T-helper 22 cell (primary cell): ENCODE measurements at places on chromosomes 2 and 18.

DNA sequence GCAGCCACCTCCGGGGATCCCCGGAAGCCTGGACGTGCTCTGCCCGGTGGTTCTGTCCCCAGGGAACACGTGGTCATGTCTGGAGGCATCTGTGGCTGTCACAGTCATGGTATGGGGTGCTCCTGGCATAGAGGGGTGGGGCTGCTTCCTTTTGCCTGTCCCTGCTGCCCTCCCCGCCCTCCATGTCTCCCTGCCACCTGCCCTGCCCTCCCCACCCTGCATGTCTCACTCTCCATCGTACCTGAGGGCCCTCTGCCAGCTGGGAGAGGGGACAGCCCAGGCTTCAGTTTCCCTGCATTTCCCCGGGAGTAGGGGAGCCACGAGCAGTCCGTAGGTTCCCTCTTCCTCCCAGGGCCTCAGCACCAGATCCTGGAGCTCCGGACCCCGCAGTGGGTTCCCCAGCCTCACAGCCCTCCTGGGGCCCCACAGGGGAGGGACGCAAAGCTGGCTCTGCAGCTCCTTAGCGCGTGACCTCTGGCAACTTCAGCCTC lies 90.0 kb upstream of the CTDP1 start:
- DNase-seq, result no peak

GRCh38 chr2:16553226-16553625 lies 112.4 kb downstream of the CYRIA start:
- DNase-seq, result no peak

DNA sequence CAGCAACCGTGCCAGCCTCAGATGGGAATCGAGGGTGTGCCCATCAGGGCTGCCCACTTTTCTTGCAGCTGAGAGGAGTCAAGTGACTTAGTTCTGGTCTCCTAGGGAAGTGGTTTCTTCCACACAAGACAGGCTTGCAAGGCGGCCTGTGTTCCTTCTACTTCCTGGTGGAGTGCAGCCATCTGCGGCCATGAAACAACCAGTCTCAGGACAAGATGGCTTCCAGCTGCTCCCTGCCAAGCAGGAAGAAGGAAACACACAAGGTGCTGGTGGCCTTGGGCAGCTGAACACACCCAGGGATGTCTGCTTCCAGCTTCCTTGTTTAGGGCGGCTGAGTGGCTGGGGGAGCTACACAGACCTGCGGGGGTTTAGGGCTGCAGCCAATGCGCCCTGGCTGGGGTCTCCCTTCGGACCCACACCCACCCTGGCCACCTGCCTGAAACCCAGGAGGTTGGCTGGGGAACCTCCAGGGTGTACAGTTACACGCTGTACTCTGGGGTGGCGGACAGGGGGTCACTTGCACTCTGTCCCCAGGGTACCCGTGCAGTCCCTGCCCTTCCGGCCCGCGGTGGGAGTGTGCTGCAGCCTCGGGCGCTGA lies 34.7 kb downstream of the PTPN18 start:
- no peak for DNase-seq

GRCh38 chr2:195737511-195738325 lies 80.7 kb downstream of the SLC39A10 start:
- DNase-seq, result no peak

DNA sequence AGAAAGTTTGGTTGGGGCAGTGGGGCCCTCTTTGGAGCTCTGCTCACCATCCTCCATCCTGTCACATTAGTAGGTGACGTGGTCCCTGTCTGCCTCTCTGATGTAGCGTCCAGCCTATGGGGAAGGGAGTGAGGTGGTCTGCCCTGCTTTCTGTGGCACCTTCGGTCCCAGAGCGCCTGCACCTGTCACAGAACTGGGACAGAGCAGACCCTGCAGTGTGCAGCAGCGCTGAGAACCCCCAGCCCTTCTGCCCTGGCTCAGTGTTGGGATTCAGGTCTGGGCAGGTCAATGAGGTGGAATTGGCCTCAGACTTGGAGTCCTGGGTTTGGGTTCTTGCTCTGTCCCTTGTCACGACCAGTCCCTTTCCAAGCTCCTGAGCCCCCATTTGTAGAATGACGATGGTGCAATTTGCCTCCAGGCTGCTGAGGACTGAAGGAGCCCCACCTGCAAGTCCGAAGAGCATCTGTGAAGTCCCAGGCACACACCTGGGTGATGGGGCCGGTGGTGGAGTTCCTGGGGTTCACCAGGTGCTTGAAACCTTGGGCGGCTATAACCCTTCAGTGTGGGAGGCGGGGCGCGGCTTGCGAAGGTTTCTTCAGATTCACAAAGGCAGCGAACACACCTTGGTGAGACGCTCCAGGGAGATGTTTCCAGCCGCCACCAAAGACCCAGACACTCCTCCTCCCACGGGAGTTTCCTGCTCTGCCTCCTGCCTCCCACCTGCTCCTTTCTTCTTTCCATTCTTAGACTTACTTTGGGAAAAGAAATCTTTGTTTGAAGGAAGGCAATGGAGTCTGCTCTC lies 265.4 kb upstream of the HDAC4 start:
- no peak for DNase-seq

- DNase-seq, result no peak
These were observed 72.9 kb downstream of the PTRHD1 start for GRCh38 chr2:24720310-24720709.

DNA sequence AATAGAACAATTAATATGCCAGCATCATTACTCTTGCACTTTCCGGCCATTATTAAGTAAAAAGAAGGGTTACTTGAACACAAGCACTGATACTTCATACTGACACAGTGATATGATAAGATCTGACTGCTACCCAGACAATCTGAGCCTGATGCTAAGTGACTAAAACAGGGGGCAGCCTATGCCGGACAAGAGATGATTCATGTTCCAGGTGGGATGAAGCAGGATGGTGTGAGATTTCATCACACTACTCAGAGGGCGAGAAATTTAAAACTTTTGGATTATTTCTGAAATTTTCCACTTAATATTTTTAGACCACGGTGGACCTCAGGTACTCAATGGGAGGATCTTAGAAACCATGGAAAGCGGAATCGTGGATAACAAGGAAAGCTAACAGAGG lies 61.7 kb downstream of the LIPG start:
- no peak for DNase-seq

- DNase-seq, result no peak
These were observed 165.9 kb upstream of the RND3 start for GRCh38 chr2:150653351-150653750.

- DNase-seq, result no peak
These were observed 16.5 kb downstream of the RNF149 start for GRCh38 chr2:101291973-101292372.

DNA sequence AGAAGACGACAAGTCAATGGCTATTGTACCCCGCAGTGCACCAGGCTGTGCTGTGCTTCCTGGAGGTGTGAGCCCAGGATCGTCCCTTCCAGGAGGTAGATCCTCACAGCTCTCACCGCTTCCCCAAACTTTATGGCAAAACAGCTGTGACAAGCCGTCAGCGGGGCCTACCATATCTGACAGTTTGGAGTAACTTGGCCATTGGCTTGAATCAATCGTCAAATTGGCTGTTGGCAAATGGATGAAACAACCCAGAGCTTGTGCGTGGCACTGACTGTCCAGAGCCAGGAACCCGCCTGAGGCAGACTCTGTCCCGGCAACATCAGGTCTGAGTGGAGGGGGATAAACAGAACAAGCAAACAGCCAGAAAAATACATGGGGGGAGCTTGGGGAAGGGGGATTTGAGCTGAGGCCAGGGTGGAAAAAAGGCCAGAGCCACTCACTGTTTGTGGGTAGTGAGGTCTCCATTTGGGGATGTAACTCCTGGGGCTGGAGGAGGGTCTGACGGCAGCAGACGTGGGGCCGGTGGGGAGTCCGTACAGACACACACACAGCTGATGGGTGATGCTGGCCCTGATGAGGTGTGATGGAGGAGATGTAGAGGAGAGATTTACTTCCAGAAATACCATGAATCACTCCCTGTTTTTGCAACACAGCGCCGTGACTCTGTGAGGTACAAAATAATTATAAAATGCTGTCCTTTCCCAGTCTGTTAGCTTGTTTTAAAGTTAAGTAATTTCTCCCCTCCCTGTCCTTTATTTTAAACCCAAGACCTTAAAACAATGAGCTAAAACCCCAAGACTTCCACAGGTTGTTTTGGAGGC lies 174.8 kb downstream of the TWIST2 start:
- no peak for DNase-seq

GRCh38 chr2:5538313-5538712 lies 153.9 kb upstream of the SOX11 start:
- no peak for DNase-seq

- no peak for DNase-seq
These were observed 48.1 kb downstream of the MERTK start for GRCh38 chr2:111946294-111947114.

DNA sequence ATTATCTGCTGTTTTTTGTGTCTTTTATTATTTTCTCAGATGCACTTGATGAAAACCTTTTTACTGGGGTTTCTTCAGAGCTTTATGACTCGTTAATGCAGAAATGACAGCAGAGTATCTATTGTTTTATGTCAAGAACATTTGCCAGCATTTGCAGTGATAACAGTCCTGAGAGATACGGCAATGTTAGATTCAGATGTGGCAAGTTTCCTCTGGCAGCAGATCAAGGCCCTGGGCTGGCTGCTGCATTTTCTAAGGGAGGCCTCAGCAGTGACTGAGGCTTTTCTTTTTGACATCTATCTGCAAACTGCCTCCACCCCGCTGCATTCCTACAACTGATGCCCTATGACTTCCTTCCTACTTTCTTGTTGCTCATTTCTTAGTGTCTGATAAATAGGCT lies 40.2 kb downstream of the EFEMP1 start:
- no peak for DNase-seq

GRCh38 chr18:57898506-57899124 lies 95.5 kb upstream of the ATP8B1 start:
- DNase-seq, result no peak

GRCh38 chr2:54040250-54040649 lies 69.5 kb upstream of the PSME4 start:
- no peak for DNase-seq

DNA sequence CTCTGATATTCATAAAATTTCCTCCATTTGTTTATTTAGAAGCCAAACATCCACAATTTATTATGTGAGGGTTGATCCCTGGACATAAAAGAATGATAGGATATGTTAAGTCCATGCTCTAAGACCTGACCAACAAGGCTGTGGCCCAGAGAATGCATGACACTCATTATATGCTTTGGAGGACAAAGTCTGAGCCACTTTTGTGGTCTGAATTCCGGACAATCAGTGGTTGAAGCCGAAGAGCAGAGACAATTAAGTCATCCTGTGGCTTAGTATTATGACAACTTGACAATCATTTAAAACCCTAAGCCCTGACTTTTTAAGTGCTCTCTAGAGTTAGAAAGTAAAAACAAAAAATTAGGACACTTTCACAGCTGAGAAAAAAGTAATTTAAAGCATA lies 483.3 kb downstream of the PLCL1 start:
- no peak for DNase-seq

DNA sequence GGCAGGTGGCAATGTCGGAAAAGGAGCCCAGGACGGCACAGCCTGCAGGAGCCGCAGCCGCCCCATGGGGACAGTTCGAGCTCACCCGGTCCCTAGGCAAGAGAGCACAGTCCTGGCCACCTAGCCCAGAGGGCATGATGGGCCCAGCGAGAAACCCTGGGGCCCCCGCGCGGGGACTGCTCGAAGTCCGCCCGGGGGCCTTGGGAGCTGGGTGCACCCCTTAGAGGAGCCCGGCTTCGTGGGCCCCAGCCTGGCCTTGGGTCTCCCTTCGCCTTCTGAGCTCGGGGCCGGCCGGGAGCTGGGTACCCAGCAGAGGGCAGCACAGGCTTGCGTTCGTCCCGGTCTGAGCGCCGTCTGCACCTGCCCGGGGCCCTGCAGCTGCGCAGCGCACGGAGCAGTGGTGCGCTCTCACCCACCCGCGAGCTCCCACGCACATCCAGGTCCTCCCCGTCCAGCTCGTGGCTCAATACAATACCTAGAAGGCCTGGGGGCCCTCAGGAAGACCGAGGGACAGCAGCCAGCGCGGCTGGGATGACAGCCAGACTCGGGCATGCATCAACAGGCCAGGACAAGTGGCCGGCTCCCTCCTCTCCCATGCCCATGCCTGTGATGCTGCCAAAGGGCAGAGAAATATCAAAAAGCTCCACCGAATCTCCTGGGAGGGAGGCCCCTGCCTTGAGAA lies 96.2 kb upstream of the ZNF532 start:
- peak; percentile 11 for DNase-seq

GRCh38 chr2:240512666-240513535 lies 44.9 kb downstream of the ANKMY1 start:
- DNase-seq, result no peak

- no peak for DNase-seq
These were observed 471.2 kb upstream of the HS6ST1 start for GRCh38 chr2:128789776-128790455.

- no peak for DNase-seq
These were observed 185.4 kb downstream of the INHBB start for GRCh38 chr2:120531365-120531764.

GRCh38 chr2:76491503-76491902 lies 780.8 kb upstream of the GCFC2 start:
- no peak for DNase-seq

- DNase-seq, result no peak
These were observed 34.0 kb downstream of the BMPR2 start for GRCh38 chr2:202410092-202410491.

DNA sequence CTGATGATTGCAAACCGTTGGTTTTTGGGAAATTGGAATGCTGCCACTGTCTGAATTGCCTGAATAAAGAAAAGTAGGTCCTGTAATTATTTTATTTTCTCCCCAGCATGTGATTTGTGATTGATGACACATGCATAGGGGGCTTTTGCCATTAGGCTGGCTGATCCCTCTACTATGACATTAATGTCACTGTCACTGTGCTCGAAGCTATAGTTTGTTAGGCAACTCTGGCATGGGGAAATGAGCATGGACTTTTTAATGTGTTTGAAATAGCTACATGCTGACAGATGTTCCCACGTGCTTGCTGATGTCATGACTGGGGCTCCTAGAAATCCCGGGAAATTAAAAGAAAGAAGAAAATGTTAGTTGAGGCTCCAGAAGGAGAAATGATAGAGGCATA lies 99.1 kb downstream of the HRH4 start:
- DNase-seq, result no peak

DNA sequence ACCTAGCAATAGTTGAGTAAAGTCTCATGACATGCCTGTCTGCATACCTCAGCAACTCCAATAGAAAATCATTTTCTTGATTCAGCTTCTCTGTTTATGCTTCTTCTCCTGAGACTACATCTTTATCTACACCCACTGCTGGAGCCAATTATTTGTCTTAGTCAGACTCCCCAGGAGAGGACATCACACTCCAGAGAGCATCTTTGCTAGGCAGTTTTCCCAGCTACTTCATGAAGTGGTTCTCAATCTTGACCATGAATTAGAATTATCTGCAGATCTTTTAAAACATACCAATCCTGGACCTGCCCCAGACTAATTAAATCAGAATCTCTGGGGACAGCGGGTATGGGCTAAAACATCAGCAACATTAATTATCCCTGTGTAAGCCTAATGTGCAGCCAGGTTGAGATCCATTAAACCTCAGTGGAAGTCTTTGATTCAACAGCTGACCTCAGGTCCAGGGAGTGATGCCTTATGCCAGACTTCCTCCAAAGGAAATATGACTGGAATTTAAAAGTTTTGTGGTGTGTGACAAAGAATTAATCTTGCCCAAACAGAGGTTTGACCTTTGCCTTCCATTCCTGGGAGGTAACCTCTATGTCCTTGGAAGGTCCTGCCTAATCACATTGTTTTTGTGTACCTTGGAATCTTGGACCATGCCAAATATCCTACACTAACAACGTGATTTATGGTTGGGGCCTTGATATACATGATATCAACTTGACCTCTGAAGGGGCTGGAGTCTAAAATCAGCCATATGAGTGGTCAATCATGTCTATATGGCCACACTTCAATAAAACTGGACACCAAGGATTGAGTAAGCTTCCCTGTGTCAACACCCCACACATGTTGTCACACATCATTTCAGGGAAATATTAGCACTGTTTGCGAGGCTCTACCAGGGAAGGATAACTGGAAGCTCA lies 99.3 kb upstream of the DNAJC10 start:
- no peak for DNase-seq
